ENCODE measurements at places on chromosomes 3 and 15. TPM values are rescaled to one million over a fixed set of nuclear protein-coding genes. Genes with fewer than 3 reads are reported as not detected.
A peak's percentile ranks its signal among the peaks of the same experiment; 100 is the strongest.

- H3K36me3 ChIP-seq: no peaks in the 10 kb centered on the region
- H3K4me1 ChIP-seq: no peaks in the 10 kb centered on the region
- H3K27me3 ChIP-seq: peaks cover 59% of the 10 kb centered on the region
- no peak overlapping the region for H3K27ac ChIP-seq
- no peak overlapping the region for H3K4me3 ChIP-seq
- DNase-seq: no peak
These were observed 38.9 kb downstream of the CACNA2D2 start for GRCh38 chr3:50464569-50464968.

DNA sequence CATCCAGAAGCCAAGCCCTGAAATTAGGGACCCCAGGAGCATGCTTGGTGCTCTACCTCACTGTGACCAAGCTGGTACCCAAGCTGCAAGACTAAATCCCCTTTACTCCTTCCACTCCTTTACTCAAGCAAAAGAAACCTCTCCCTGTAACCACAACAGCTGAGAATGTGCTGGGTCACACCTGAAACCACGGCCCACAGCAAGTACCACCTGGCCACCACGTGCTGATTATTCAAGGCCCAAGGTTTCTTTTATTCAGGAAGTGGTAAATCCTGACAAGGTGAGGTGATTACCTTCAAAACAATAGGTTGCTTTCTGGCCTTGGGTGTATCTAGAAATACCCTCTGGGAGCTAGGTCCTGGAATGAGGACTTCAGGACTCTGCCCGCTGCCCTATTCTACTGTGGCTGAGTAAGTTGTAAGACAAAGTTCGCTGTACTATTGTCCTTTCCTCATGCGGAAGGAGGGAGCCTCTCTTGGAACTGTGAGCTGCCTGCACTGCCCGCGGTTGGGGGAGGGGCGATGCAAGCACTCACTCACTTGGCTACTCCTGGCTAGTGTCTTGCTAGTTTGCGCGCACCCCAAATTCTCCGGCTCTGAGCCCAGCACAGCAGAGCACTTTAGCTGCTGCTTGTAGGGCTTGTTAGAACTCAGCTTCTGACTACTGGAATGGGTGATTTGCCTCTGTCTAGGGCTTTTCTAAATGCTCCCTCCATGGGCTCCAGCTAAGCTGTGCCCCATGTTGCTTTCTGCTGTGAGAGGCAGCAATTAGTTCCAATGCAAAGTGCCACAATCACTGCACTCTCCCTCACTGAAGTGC, 487.1 kb upstream of the CNTN3 start:
- H3K36me3 ChIP-seq: no peaks in the 10 kb centered on the region
- no peaks in the 10 kb centered on the region for H3K27me3 ChIP-seq
- no peak overlapping the region for H3K27ac ChIP-seq
- H3K4me3 ChIP-seq: no peak overlapping the region

The MST1R gene
- 1.2 TPM for total RNA-seq

- no peak overlapping the region for H3K4me3 ChIP-seq
- H3K27me3 ChIP-seq: no peaks in the 10 kb centered on the region
- H3K27ac ChIP-seq: no peak overlapping the region
- peaks cover 36% of the 10 kb centered on the region for H3K4me1 ChIP-seq
- H3K36me3 ChIP-seq: no peaks in the 10 kb centered on the region
- DNase-seq: no peak
These were observed 244.7 kb upstream of the TBL1XR1 start for GRCh38 chr3:177441813-177442646.

- peaks cover 13% of the 10 kb centered on the region for H3K4me1 ChIP-seq
- no peak for DNase-seq
- no peak overlapping the region for H3K4me3 ChIP-seq
- H3K27me3 ChIP-seq: peaks cover 2% of the 10 kb centered on the region
- no peak overlapping the region for H3K27ac ChIP-seq
- H3K36me3 ChIP-seq: peaks cover 6% of the 10 kb centered on the region
These were observed 12.9 kb upstream of the CPNE9 start for GRCh38 chr3:9690451-9691450.

DNA sequence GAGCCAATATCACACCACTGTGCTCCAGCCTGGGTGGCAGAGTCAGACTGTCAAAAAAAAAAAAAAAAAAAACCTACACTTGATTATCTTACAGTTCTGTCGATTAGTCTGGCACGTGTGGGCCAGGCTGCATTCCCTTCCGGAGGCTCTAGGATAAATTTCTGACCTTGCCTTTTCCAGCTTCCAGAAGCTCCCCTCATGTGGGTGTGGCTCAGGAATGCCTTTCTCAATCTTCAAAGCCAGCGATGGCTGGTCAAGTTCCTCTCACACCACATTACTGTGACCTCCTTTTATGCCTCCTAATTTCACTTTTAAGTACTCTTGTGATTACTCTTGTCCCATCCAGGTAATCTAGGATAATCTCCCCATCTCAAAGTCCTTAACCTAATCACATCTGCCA, 58.2 kb upstream of the DUT start:
- H3K36me3 ChIP-seq: no peaks in the 10 kb centered on the region
- no peak for DNase-seq
- no peak overlapping the region for H3K27ac ChIP-seq
- no peak overlapping the region for H3K4me3 ChIP-seq
- H3K27me3 ChIP-seq: peaks cover 5% of the 10 kb centered on the region
- no peaks in the 10 kb centered on the region for H3K4me1 ChIP-seq

DNA sequence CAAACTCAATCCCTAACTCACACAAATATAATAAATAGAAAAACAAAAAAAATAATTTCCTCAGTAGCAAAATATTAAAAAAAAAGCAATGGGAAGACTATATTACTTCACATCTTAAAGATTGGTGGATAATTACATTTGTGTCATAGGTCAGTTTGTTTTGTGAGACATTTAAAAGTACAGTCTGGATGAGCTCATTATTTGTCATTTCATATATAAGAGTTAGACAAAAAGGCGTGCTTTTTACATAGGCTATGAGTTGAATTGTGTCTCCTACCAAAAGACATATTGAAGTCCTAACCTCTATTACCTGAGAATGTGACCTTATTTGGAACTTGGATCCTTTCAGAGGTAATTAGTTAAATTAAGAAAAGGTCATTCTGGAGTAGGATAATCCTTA, 710.1 kb upstream of the CBLB start:
- H3K4me1 ChIP-seq: peaks cover 43% of the 10 kb centered on the region
- no peak overlapping the region for H3K4me3 ChIP-seq
- no peaks in the 10 kb centered on the region for H3K36me3 ChIP-seq
- H3K27ac ChIP-seq: no peak overlapping the region
- peak; percentile 13 for DNase-seq

GRCh38 chr3:129315223-129315997, 36.7 kb downstream of the HMCES start:
- no peaks in the 10 kb centered on the region for H3K36me3 ChIP-seq
- peaks cover 24% of the 10 kb centered on the region for H3K4me1 ChIP-seq
- peak overlapping the region; percentile 87 for H3K27ac ChIP-seq
- peak overlapping the region; percentile 92 for H3K4me3 ChIP-seq
- DNase-seq: no peak
- peaks cover 4% of the 10 kb centered on the region for H3K27me3 ChIP-seq

The ZIC1 gene
- 0.47 TPM for total RNA-seq

GRCh38 chr3:56059731-56060130, 408.5 kb downstream of the ERC2 start:
- no peak overlapping the region for H3K27ac ChIP-seq
- peaks cover 2% of the 10 kb centered on the region for H3K27me3 ChIP-seq
- H3K36me3 ChIP-seq: no peaks in the 10 kb centered on the region

- H3K27me3 ChIP-seq: no peaks in the 10 kb centered on the region
- no peak overlapping the region for H3K27ac ChIP-seq
- no peak overlapping the region for H3K4me3 ChIP-seq
- DNase-seq: no peak
These were observed 87.3 kb upstream of the THBS1 start for GRCh38 chr15:39493424-39494067.

The ATG3 gene
- 62.8 TPM for total RNA-seq

DNA sequence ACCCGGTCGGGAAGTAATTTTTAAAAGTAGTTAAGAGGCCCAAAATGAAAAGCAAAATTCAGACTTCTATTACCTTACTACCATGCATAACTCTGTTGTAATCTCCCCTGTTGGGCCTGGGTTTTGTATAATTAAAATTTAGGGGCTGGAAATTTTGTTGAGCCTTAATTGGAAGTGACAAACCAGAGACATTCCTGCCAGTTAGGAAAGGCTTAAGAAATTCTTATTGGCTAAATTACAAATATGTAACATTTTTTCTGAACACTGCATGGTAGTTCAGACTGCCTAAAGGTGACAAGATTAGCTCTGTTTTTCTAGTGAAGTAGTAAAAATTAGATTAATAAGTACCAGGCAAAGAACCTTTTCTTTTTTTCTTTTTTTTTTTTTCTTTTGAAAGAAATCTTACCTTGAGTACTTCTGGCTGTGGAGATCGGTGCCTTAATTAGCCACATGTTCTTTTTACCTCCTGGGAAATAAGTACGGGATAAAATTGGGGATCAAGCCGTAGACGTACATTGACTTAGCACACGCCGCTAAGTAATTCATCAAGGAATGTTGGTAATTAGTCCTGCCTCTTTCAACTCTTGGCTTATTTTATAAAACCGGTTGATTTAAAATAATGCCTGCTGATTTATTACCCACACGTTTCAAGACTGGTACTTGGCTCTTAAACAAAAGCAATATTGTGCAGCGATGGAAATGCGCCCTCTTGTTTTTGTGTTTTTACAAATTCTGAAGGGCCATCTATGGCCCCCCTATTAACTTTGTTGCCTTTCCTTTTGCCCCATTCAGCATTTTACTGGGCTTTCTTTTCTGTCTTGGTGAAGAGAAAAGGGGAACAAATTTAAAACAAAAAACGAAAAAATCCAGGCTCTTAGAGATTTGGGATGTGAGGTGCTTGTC, 111.2 kb upstream of the SAMMSON start:
- H3K27ac ChIP-seq: peak overlapping the region; percentile 24
- no peaks in the 10 kb centered on the region for H3K27me3 ChIP-seq
- peaks cover 44% of the 10 kb centered on the region for H3K4me1 ChIP-seq

The FBXW12 gene
- total RNA-seq: not detected

The CCDC13 gene
- 0.32 TPM for total RNA-seq

- H3K4me1 ChIP-seq: no peaks in the 10 kb centered on the region
- peaks cover 28% of the 10 kb centered on the region for H3K36me3 ChIP-seq
- H3K27me3 ChIP-seq: peaks cover 1% of the 10 kb centered on the region
- H3K27ac ChIP-seq: no peak overlapping the region
These were observed 15.6 kb downstream of the LZTFL1 start for GRCh38 chr3:45826321-45826720.

GRCh38 chr3:15823092-15823491, 25.3 kb upstream of the ANKRD28 start:
- H3K4me3 ChIP-seq: no peak overlapping the region

DNA sequence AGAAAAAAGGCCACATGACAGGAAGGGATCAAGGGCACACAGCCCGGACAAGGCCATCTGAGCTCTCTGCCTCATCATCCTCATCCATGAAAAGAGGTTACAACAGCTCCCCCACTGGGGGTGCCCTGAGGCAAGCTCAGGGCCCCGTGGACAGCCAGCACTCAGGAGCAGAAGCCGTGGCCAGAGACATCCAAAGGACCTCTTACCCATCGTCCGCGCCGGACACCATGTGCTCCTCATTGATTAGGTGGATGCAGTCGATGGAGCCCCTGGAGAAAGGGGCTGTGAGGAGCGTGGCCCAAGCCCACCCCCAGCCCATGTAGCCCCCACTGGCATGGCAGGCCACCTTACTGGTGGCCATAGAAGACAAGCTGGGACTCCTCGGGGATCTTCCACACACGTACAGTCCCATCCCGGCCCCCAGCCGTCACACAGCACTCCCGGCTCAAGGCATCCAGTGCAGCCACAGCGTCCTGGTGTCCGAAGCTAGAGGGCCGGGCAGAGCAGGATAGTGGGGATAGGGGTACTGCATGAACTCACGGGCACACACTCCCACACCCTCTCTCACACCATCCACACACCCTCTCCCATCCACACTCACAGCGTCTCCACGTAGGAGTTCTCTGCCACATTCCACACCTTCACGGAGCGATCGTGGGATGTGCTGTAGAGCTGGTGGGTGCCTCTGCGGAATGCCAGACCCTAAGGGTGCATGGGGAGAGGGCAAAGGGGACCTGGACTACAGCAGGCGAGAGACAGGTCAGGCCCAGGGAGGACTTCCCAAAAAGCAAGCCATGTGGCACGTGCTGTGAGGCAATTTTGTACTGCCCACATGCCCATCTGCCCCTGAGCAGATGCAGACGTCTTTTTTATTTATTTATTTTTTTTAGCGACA, 6.5 kb downstream of the RRP9 start:
- no peak overlapping the region for H3K27ac ChIP-seq
- peaks cover 13% of the 10 kb centered on the region for H3K4me1 ChIP-seq
- peaks cover 30% of the 10 kb centered on the region for H3K36me3 ChIP-seq
- no peaks in the 10 kb centered on the region for H3K27me3 ChIP-seq
- DNase-seq: no peak

The GP5 gene
- not detected for total RNA-seq

DNA sequence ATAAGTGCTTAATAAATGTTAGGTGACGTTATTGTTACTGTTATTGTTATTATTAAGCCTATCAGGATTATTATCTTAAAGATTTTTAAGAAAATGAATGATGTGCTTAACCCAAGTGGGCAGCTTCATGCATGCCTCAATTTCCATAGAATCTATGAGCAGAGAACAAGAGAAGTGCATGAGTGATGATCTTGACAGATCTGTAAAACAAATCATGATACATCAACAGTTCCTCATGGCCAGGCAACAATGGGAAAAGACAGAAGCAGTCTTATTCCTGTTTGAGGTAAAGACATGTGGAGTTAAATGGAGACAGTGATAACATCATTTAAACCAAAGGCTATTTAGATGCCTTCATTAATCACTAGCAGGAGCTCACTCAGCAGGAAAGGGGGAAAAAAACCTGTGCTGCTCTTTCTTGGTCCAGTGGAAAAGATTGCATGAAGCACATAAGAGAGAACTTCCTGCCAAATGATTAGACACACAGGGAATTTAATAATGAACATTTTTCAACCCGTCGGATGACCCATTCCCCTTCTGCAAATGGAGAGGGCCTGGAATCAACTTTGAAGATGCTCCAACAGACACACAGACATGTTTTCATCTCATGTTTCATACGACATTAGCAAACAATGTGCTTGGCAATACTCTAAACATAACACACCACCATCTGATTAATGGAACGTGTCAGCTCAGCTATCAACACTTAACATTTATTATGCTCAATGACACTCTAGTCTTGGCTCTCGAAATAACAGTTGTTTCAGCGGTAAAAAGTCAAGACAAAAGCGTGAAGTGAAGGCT, 212.2 kb upstream of the LRRN1 start:
- DNase-seq: no peak
- no peak overlapping the region for H3K4me3 ChIP-seq
- no peaks in the 10 kb centered on the region for H3K36me3 ChIP-seq

The FSTL1 gene
- 1,886 TPM for total RNA-seq

The OR5K2 gene
- not detected for total RNA-seq

- no peak for DNase-seq
- H3K4me1 ChIP-seq: peaks cover 91% of the 10 kb centered on the region
- peak overlapping the region; percentile 97 for H3K27ac ChIP-seq
- H3K36me3 ChIP-seq: peaks cover 48% of the 10 kb centered on the region
- H3K4me3 ChIP-seq: peak overlapping the region; percentile 88
These were observed 35.3 kb downstream of the ZBTB38 start for GRCh38 chr3:141403576-141403975.
